Chondrocyte (in vitro differentiated cells): ENCODE measurements at places on chromosomes 6 and 20.
A peak's percentile ranks its signal among the peaks of the same experiment; 100 is the strongest.

GRCh38 chr6:135496800-135497411, 634 bp downstream of the AHI1 start:
- no peaks in the 10 kb centered on the region for H3K27me3 ChIP-seq
- no peak overlapping the region for H3K27ac ChIP-seq
- DNase-seq, result no peak
- peaks cover 32% of the 10 kb centered on the region for H3K4me1 ChIP-seq
- H3K36me3 ChIP-seq, result peaks cover 4% of the 10 kb centered on the region
- no peak overlapping the region for H3K4me3 ChIP-seq

DNA sequence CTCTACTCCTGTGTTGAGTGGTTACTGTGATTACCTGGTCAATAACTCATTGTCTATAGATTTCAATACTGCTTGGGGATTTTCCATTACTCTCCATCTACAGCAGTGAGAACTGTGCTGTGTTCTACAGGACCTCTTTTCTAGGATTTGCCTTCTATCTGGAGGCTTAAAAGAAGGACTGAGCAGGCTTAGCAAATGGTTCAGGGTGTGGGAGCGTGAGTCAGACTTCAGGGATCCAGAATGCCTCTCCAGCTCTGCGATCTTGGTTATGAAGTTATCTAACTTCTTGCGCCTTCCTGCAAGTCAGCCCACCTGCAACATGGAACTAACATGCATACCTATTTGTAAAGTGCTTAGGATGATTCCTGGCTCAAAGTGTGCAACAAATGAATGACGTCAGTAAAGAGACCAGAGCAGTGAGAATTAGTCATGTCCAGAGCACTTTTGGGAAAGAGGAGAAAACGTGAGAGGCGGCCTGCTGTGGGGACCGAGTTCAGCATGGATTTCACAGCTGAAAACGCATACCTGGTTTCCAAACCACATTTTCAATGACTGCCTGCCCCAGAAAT, 610.1 kb upstream of the CDH4 start:
- no peak overlapping the region for H3K4me3 ChIP-seq
- no peak for DNase-seq
- no peaks in the 10 kb centered on the region for H3K27me3 ChIP-seq
- no peaks in the 10 kb centered on the region for H3K36me3 ChIP-seq
- no peak overlapping the region for H3K27ac ChIP-seq
- no peaks in the 10 kb centered on the region for H3K4me1 ChIP-seq

DNA sequence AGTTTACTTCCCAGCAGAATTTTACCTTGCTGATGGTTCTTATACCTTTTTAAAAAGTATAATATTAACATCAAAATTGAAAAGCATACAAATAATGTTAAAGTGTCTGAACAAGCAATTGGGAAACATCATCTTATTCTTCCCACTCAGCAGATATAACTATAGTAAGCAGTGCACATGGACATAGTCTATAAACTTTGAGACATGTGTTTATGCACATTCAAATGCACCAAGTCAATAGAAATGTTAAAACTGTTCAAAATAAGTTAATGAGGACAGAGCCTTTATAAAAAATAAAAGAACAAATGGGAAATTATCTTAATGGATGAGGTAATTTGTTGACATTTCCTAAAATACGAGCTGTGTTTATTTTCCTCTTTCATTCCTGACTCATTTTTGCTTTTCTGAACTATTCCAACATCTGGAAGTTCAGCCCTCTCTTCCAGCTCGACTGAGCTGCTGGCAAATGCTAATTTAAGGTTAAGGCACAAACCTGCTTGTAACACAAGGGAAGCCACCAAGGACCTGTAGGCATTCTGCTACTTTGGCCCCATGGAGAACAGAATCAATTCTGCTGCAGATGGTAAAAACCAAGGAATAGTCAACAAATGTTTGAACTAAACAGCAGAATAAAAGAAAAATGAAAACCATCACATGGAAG, 110.3 kb upstream of the MAP3K4 start:
- no peak for DNase-seq
- H3K4me3 ChIP-seq, result no peak overlapping the region

DNA sequence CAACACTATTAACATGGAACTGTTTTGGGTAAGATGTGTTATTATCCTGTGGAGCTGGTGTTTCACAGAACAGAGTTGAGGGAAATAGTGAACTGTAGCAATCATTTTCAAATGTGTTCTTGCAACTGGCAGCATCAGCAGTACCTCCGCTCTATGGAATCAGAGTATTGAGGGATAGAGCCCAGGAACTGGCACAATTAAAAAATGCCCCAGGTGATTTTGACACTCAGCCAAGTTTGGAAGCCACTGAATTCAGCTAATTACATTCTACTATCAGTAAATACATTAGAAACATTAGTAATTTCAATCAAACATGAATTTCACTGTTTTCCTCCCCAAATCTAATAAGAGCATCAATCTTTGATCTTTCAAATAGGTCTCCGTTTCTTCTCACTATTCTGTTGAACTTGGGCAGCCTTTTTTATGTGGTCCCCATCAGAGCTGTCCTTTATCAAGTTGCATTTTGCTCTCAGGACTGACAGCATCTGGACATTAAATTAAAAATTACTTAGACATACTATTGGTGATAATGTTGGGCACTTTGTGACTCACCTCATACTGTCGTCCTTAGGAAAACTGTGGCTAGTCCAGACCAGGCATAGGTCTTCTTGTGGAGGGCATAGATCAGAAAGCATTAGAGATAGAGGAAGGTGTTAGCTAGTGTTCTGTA, 251.5 kb downstream of the DHX35 start:
- DNase-seq, result no peak
- H3K4me3 ChIP-seq, result no peak overlapping the region
- H3K27me3 ChIP-seq, result peaks cover 14% of the 10 kb centered on the region
- H3K4me1 ChIP-seq, result no peaks in the 10 kb centered on the region
- H3K36me3 ChIP-seq, result no peaks in the 10 kb centered on the region
- no peak overlapping the region for H3K27ac ChIP-seq

GRCh38 chr6:137472641-137473137, 21.5 kb downstream of the OLIG3 start:
- no peak overlapping the region for H3K4me3 ChIP-seq
- peaks cover 46% of the 10 kb centered on the region for H3K27me3 ChIP-seq
- no peaks in the 10 kb centered on the region for H3K36me3 ChIP-seq
- DNase-seq, result no peak
- no peak overlapping the region for H3K27ac ChIP-seq
- H3K4me1 ChIP-seq, result no peaks in the 10 kb centered on the region

GRCh38 chr6:53813096-53813495, 18.3 kb downstream of the LRRC1 start:
- peaks cover 62% of the 10 kb centered on the region for H3K4me1 ChIP-seq
- H3K27me3 ChIP-seq, result no peaks in the 10 kb centered on the region
- DNase-seq, result no peak
- no peak overlapping the region for H3K27ac ChIP-seq
- no peaks in the 10 kb centered on the region for H3K36me3 ChIP-seq
- no peak overlapping the region for H3K4me3 ChIP-seq

DNA sequence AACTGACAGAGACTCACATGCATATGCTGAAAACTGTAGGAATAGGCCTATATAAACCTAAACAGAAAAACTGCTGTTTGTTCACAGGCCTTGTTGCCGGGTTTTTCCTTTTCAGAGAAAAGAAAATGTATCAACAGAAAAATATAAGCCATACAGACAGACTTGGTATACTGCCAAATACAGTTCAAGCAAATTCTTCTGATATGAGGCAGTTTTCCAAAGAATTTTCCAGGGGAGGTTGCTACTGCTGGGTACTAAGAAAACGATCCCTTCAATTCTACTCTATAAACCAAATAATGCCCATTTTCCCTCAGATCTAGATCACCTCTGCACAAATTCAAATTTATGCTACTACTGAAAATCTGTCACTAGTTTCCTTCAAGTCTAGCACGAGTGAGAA, 59.4 kb downstream of the ME1 start:
- peaks cover 67% of the 10 kb centered on the region for H3K4me1 ChIP-seq
- peak overlapping the region; percentile 29 for H3K4me3 ChIP-seq
- no peaks in the 10 kb centered on the region for H3K27me3 ChIP-seq
- H3K27ac ChIP-seq, result peak overlapping the region; percentile 92
- H3K36me3 ChIP-seq, result peaks cover 18% of the 10 kb centered on the region
- no peak for DNase-seq

GRCh38 chr20:4090756-4091489, 75.6 kb upstream of the RNF24 start:
- peak overlapping the region; percentile 86 for H3K27ac ChIP-seq
- peaks cover 16% of the 10 kb centered on the region for H3K4me1 ChIP-seq
- peaks cover 2% of the 10 kb centered on the region for H3K36me3 ChIP-seq
- no peaks in the 10 kb centered on the region for H3K27me3 ChIP-seq
